ENCODE measurements at places on chromosomes 6 and 20. TPM values are rescaled to one million over a fixed set of nuclear protein-coding genes. Genes with fewer than 3 reads are reported as not detected.

GRCh38 chr6:165844801-165845364 lies 181.8 kb upstream of the PDE10A start:
- H3K27ac ChIP-seq: no peak overlapping the region
- H3K36me3 ChIP-seq: no peaks in the 10 kb centered on the region
- DNase-seq: no peak

GRCh38 chr6:94300424-94301144 lies 881.2 kb upstream of the EPHA7 start:
- DNase-seq: no peak
- no peaks in the 10 kb centered on the region for H3K36me3 ChIP-seq
- no peak overlapping the region for H3K27ac ChIP-seq
- no peak overlapping the region for H3K4me3 ChIP-seq

DNA sequence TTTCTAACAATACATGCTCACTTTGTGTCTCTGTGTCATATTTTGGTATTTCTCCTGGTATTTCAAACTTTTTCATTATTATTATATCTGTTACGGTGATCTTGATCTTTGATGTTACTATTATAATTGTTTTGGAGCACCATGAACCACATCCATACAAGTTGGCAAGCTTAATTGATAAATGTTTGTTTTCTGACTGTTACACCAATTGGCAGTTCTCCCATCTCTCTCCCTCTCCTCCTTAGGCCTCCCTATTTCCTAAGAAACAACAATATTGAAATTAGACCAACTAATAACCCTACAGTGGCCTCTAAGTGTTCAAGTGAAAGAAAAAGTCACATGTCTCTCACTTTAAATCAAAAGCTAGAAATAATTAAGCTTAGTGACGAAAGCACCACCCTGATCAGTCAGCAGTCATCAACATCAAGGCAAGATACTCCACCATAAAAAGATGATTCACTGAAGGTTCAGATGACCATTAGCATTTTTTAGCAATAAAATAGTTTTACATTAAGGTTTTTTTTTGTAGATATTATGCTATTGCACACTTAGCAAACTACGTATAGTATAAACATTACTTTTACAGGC lies 61.5 kb downstream of the IBTK start:
- no peak for DNase-seq
- H3K36me3 ChIP-seq: peaks cover 9% of the 10 kb centered on the region
- no peak overlapping the region for H3K27ac ChIP-seq
- no peaks in the 10 kb centered on the region for H3K4me1 ChIP-seq
- H3K4me3 ChIP-seq: no peak overlapping the region

DNA sequence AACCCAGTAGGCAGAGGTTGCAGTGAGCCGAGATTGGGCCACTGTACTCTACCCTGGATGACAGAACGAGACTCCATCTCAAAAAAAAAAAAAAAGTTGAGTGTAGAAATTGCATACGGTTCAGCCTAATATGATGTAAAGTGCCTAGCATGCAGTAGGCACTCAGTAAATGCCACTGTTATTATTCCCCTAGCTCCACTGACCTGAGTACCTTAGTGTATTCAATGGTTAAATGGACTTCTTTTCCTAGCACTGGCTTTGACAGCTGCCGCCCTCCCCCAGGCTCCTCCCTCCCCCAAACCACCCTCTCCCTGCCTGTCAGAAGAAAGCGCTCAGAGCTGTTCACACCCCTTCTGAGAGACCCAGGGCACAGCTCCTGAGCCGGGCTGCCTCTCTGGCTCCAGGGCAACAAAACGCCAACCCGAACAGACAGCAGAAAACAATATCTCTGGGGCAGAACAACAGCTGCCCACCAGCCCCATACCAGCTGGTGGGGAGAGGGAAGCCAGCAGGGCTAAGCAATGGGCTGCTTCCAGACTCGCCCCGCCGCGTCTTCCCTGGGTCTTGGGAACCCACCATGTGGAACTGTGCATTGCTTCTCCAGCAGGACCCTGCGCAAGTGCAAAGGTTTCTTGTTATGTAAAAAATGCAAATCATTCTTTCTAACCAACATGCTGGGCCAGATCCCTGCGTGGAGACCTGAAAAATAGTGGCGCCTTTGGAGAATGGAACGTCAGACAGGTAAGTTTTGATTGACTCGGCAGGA lies 4.5 kb downstream of the CPNE5 start:
- H3K27ac ChIP-seq: no peak overlapping the region
- no peak for DNase-seq
- H3K36me3 ChIP-seq: no peaks in the 10 kb centered on the region

GRCh38 chr6:16949716-16950115 lies 152.1 kb upstream of the STMND1 start:
- H3K36me3 ChIP-seq: no peaks in the 10 kb centered on the region
- no peak overlapping the region for H3K4me3 ChIP-seq
- H3K27me3 ChIP-seq: no peaks in the 10 kb centered on the region
- no peak for DNase-seq
- peaks cover 4% of the 10 kb centered on the region for H3K4me1 ChIP-seq

DNA sequence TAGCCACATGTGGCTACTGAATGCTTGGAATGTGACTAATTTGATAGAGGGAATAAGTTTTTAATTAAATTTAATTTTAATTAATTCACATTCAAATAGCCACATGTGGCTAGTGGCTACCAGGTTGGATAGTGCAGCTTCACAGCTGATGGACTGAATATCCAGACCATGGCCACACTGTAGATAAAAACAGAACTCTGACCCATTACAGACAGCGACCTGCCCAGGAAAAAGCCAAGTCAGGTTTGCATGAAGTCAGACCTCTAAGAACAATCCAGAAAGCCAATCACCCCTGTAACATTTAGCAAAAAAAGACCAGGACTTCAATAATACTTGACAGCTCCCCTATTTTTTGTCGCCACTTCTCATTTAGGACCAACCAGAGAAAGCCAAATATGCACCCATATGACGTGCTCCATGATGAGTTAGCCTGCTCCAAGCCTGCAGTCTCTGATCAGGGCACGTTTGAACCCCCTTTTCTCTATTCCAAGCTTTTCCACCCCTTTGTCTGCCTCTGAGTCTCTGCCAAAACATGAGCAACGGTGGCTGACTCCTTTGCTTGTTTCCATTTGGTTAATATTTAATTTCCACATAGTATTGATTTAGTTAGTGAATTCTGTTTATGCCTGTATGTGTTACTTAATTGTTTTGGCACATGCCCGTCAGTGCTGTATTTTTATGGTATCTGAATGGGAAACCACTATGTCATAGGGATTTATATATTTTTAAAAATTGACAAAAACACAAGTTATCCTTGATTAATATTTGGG lies 636.3 kb downstream of the UTRN start:
- no peaks in the 10 kb centered on the region for H3K27me3 ChIP-seq
- no peaks in the 10 kb centered on the region for H3K4me1 ChIP-seq
- no peak overlapping the region for H3K4me3 ChIP-seq
- no peak for DNase-seq
- H3K36me3 ChIP-seq: no peaks in the 10 kb centered on the region

GRCh38 chr6:3424185-3424927 lies 32.5 kb downstream of the SLC22A23 start:
- no peaks in the 10 kb centered on the region for H3K27me3 ChIP-seq
- H3K4me1 ChIP-seq: peaks cover 9% of the 10 kb centered on the region
- no peaks in the 10 kb centered on the region for H3K36me3 ChIP-seq
- H3K27ac ChIP-seq: no peak overlapping the region

- H3K4me1 ChIP-seq: no peaks in the 10 kb centered on the region
- no peak overlapping the region for H3K4me3 ChIP-seq
- H3K36me3 ChIP-seq: no peaks in the 10 kb centered on the region
- no peak for DNase-seq
- H3K27me3 ChIP-seq: no peaks in the 10 kb centered on the region
- no peak overlapping the region for H3K27ac ChIP-seq
Observed at GRCh38 chr6:80742481-80742880, 636.0 kb downstream of the BCKDHB start.

DNA sequence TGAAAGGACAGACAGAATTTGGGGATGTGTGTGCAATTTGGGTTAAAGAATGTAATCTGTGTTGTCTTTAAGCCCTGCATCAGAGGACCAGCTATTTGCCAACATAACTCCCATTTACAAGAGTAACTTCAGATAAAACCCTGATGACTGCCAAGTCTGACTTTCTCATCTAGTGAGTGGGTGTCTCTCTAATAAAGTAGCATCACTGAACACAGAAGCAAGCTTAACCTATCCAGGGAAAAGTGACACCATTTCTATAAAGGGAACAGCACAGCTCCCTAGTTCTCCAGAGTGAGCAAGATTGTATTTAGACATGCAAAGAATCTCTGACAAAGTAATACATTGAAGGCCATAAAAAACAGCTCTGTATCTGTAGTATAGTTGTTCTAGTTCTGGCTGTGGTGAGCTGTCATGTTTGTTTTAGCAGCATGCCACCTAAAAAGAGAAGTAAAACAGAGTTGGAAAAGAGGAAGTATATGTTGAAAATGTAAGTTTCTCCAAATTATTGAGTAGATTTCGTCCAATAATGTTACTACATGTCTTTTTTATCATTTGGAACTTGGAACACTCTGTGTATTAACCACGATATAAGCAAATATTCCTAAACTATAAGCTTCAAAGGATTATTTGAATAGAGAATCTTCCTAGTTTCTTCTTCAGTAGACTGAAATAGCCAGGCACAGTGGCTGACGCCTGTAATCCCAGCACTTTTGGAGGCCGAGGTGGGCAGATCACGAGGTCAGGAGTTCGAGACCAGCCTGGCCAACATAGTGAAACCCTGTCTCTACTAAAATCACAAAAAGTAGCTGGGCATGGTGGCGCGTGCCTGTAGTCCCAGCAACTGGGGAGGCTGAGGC lies 8.8 kb upstream of the PIM1 start:
- H3K4me1 ChIP-seq: no peaks in the 10 kb centered on the region
- H3K4me3 ChIP-seq: no peak overlapping the region
- no peak overlapping the region for H3K27ac ChIP-seq
- no peak for DNase-seq
- no peaks in the 10 kb centered on the region for H3K27me3 ChIP-seq
- H3K36me3 ChIP-seq: no peaks in the 10 kb centered on the region

DNA sequence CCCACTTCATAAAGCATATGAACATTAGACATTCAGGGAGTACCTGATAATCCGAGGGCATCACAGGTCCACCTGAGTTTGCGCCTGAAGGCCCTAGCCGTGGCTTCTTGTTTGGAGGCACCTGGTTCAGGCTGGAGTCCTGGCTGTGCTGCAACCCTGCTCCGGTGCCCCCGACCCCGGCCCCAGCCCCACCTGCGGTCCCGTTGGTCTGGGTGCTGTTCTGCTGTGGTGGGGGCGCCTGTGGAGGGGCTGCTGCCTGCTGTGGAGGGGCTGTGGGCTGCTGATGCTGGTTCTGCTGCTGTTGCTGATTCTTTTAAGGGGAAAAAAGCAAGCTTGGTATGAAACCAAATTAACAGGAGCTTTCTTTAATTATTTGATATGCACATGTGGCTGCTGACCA lies 144.6 kb upstream of the SLC22A16 start:
- H3K27ac ChIP-seq: no peak overlapping the region
- no peak for DNase-seq
- H3K4me1 ChIP-seq: no peaks in the 10 kb centered on the region
- no peaks in the 10 kb centered on the region for H3K27me3 ChIP-seq
- no peak overlapping the region for H3K4me3 ChIP-seq
- H3K36me3 ChIP-seq: no peaks in the 10 kb centered on the region

DNA sequence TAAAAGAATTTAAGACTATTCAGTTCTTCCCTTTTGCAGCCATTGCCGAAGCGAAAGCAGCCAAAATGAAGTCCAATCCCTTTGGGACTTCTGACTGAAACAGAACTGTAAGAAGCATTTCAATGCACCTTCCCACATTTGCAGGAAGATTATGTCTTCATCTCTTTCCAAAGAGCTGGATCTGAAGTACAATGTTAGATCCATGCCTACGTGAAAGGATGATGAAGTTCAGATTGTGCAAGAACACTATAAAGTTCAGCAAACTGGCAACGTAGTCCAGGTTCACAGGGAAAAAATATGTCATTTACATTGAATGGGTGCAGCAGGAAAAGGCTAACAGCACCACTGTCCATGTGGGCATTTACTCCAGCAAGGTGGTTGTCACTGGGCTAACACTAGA lies 6.0 kb upstream of the FILIP1 start:
- DNase-seq: no peak
- H3K36me3 ChIP-seq: no peaks in the 10 kb centered on the region
- H3K4me3 ChIP-seq: no peak overlapping the region
- H3K4me1 ChIP-seq: no peaks in the 10 kb centered on the region
- H3K27ac ChIP-seq: no peak overlapping the region

DNA sequence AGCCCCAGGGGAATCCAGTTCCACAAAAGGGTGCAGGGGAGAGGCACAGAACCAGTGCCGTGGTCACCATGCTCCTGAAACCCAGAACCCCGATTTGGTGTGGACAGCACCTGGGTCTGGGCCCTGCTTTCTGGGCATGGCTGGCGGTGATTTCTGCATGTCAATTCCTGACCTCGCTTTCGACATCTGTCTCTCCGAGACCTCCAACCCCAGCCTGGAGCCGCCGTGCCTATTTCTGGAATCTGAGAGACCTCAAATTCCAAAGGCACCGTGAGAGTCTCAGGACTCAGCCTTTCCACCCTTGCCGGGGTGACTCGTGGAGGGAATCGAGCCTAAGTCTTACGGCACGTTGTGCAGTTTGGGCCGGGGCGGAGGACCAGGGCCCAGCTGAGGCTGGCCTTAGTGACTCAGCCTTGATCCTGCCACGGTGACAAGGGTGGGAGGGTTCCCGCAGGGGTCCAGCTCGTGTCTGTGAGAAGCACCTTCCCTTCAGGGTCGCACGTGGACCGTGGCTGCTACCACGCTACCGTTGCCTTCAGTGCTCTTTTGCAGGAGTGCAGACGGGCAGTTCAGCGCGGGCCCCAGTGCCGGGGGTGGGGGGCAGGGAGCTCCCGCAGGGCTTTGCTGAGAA lies 133.7 kb downstream of the PXDC1 start:
- H3K27ac ChIP-seq: no peak overlapping the region
- H3K36me3 ChIP-seq: no peaks in the 10 kb centered on the region
- H3K4me1 ChIP-seq: no peaks in the 10 kb centered on the region

GRCh38 chr6:15268137-15268908 lies 22.5 kb downstream of the JARID2 start:
- no peaks in the 10 kb centered on the region for H3K27me3 ChIP-seq
- no peak for DNase-seq
- H3K4me1 ChIP-seq: peaks cover 7% of the 10 kb centered on the region
- H3K27ac ChIP-seq: no peak overlapping the region
- no peaks in the 10 kb centered on the region for H3K36me3 ChIP-seq

GRCh38 chr20:21702553-21703470 lies 2.7 kb upstream of the PAX1 start:
- DNase-seq: peak; percentile 69
- no peak overlapping the region for H3K27ac ChIP-seq

- peaks cover 8% of the 10 kb centered on the region for H3K36me3 ChIP-seq
- no peak overlapping the region for H3K4me3 ChIP-seq
- no peak for DNase-seq
- no peak overlapping the region for H3K27ac ChIP-seq
- no peaks in the 10 kb centered on the region for H3K27me3 ChIP-seq
- no peaks in the 10 kb centered on the region for H3K4me1 ChIP-seq
Observed at GRCh38 chr20:41424011-41424410, 57.4 kb upstream of the EMILIN3 start.

GRCh38 chr6:35723587-35723986 lies 13.2 kb upstream of the ARMC12 start:
- peaks cover 26% of the 10 kb centered on the region for H3K4me1 ChIP-seq
- no peaks in the 10 kb centered on the region for H3K27me3 ChIP-seq
- no peak for DNase-seq
- no peaks in the 10 kb centered on the region for H3K36me3 ChIP-seq

GRCh38 chr6:119821380-119821779 lies 471.8 kb upstream of the MAN1A1 start:
- no peak overlapping the region for H3K4me3 ChIP-seq
- H3K36me3 ChIP-seq: peaks cover 3% of the 10 kb centered on the region
- no peak for DNase-seq
- H3K27ac ChIP-seq: no peak overlapping the region
- no peaks in the 10 kb centered on the region for H3K4me1 ChIP-seq

TRIM31 gene
- total RNA-seq: not detected

ZSCAN23 gene
- total RNA-seq: 6.0 TPM

SLC22A23 gene
- total RNA-seq: 10.9 TPM

SIGLEC1 gene
- 6.9 TPM for total RNA-seq

SNX3 gene
- total RNA-seq: 212 TPM

TGM3 gene
- total RNA-seq: not detected
